ENCODE measurements at places on chromosomes 6 and 20. TPM values are rescaled to one million over a fixed set of nuclear protein-coding genes. Genes with fewer than 3 reads are reported as not detected.

Gene C4A
- 6.7 TPM for total RNA-seq

Gene TULP4
- 85.2 TPM for total RNA-seq

Gene SLC4A11
- 2.0 TPM for total RNA-seq

Gene KCNK5
- 0.20 TPM for total RNA-seq

Gene FBXO30
- total RNA-seq: 8.6 TPM

Gene OPRM1
- total RNA-seq: not detected

Gene CRISP2
- not detected for total RNA-seq

Gene GJA10
- not detected for total RNA-seq

DNA sequence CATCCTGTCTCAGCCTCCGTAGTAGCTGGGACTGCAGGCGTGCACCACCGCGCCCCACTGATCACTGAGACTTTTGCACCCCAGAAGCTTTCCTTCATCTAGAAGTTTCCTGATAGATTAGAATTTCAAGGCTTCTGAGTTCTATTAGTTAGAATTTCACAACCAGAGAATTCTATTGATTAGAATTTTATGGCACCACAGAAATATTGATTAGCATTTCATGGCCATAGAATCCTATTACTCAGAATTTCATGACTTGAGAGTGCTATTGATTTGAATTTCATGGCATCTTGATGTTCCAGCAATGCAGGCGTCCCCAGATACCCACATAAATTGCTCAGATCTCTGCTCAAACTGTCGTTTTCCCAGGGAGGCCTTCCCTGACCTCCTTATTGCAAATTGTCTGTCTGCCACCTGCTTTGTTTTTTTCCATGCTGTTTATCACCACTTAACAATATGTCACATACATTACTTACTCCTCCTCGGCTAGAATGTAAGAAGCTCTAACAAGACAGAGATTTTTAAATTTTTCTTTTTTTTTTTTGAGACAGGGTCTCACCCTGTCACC is 16.9 kb upstream of the CBFA2T2 start:
- H3K4me1 ChIP-seq: no peaks in the 10 kb centered on the region
- H3K4me3 ChIP-seq: no peak overlapping the region
- no peaks in the 10 kb centered on the region for H3K36me3 ChIP-seq

DNA sequence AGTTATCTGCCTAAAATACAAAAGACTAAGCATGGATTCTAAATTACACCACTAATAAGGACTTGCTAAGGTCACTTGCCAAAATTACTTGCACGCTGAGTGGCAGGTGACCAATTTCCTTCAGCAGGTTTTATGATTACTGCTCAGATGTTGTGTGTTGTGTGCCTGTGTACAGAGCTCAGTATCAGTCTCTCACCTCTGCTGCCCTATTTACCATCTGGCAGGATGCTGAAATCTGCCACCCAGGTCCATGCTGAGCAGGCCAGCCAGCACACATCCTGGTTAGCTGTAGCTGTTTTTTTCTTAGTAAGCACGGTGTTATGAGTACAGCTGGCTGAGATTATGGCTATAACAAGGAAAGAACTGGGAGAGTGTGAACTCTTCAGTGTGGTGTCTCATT is 34.0 kb downstream of the ELOVL4 start:
- no peaks in the 10 kb centered on the region for H3K36me3 ChIP-seq
- H3K4me1 ChIP-seq: peaks cover 23% of the 10 kb centered on the region
- no peaks in the 10 kb centered on the region for H3K27me3 ChIP-seq
- H3K27ac ChIP-seq: no peak overlapping the region
- no peak for DNase-seq

- peaks cover 8% of the 10 kb centered on the region for H3K4me1 ChIP-seq
- no peak for DNase-seq
- no peaks in the 10 kb centered on the region for H3K27me3 ChIP-seq
- no peak overlapping the region for H3K4me3 ChIP-seq
- H3K27ac ChIP-seq: no peak overlapping the region
These were observed 42.0 kb downstream of the SOBP start for GRCh38 chr6:107531868-107532267.

DNA sequence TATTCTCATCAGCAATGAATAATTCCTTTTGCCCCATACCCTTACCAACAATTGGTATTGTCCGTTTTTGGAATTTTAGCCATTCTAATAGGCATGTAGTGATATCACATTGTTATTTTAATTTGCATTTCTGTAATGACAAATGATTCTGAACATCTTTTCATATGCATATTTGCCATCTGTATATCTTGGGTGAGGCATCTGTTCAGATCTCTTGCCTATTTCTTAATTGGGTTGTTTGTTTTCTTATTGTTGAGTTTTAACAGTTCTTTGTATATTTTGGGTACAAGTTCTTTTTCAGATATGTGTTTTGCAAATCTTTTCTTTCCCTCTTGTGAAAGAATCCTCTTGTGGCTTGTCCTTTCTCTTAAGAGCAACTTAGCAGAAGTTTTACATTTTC is 69.6 kb downstream of the ZNF292 start:
- no peak overlapping the region for H3K27ac ChIP-seq
- no peaks in the 10 kb centered on the region for H3K4me1 ChIP-seq
- no peak overlapping the region for H3K4me3 ChIP-seq
- no peak for DNase-seq
- no peaks in the 10 kb centered on the region for H3K36me3 ChIP-seq

DNA sequence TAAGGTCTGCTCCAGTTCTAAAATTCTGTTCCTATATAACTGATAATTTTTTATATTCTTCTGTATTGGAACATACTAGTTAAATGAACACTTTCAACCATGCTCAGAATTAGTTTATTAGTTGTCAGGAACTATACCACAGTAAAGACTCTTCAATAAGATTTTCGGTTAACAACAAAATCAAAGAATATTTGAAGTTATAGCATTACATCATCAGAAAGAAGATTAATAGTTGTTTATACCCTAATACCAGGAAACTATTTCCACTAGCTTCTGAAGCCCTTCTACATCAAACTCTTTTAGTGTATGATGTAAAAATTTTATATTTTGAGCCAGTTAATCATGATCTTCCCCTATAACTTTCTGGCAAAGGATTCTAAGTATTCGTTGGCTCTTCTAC is 6.6 kb downstream of the CALHM4 start:
- DNase-seq: no peak
- H3K4me3 ChIP-seq: no peak overlapping the region
- H3K4me1 ChIP-seq: no peaks in the 10 kb centered on the region
- H3K27ac ChIP-seq: no peak overlapping the region

DNA sequence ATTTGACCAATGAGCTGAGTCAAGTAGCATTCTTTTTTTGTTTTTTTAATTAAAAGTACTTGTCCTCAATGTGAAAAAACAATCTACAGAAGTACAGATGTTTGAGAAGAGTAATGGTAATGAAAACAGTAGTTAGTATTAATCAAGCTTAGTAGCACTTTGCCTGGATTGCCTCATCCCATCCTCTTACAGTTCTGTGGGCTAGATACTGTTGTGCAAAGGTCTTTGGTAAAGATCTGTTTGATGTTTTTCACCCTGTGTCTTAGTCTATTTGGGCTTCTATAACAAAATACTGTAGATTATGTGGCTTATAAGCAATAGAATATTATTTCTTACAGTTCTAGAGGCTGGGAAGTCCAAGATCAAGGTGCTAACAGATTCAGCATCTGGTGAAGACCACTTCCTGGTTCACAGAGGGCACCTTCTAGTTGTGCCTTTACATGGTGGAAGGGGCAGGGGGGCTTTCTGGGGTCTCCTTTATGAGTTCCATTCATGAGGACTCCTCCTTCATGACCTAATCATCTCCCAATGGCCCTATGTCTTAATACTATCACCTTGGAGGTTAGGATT is 84.3 kb downstream of the SHLD1 start:
- H3K4me1 ChIP-seq: peaks cover 7% of the 10 kb centered on the region
- H3K36me3 ChIP-seq: no peaks in the 10 kb centered on the region
- DNase-seq: no peak

DNA sequence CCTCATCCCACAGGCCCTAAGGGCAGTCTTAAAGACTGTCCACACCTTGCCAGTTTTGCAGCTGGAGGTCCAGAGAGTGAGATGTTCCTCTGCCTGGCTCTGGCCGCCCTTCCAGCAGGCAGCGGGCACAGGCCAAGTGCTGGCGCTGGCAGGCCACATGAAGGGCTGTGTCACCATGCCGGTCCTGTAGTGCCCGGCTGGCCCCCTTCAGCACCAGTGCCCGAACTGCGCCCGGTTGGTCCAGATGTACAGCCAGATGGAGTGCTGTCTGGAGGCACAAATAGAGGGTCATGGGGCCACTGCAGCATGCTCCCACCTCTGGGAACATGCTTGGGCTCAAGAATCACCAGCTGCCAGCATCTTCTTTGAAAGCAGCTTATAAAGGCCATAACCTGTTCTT is 3.8 kb downstream of the NFKBIE start:
- peaks cover 26% of the 10 kb centered on the region for H3K4me1 ChIP-seq
- no peak overlapping the region for H3K27ac ChIP-seq
- H3K4me3 ChIP-seq: no peak overlapping the region
- no peak for DNase-seq

DNA sequence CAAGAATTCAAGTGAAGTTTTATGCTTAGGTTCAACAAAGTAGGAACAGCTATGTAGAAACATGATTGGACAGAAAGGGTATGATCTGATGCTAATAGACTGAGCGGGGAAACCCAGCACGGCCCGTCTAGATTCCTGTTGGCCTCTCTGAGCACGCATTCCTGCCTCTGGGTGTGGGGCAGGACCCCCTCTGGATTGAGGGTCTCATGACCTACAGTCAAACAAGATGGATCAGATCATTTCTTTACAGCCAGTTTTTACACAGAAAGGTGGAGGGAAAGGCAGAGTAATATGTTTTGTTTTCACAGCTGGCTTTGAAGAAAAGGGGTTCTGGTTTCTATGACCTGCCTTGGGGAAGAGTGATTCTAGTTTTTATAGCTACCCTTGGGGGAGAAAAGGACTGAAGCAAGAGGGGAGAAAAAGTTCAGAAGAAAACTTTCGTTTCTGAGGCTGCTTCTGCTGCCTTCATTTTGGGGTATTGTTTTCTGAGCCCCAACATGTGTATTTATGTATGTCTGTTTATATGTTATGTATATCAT is 99.6 kb upstream of the SLC22A16 start:
- H3K27ac ChIP-seq: no peak overlapping the region
- no peaks in the 10 kb centered on the region for H3K4me1 ChIP-seq
- no peaks in the 10 kb centered on the region for H3K27me3 ChIP-seq
- no peak overlapping the region for H3K4me3 ChIP-seq

DNA sequence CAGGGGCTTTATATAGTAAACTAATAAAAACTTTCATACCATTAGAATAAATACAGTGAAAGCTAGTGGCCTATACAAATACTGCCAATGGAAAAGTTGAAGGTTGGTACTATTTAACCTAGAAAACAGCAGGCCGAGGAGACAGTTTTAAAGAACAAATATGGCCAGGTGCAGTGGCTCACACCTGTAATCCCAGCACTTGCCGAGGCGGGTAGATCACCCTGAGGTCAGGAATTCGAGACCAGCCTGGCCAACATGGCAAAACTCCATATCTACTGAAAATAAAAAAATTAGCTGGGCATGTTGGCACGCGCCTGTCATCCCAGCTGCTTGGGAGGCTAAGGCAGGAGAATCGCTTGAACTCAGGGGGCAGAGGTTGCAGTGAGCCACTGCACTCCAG is 24.8 kb downstream of the GLYATL3 start:
- no peaks in the 10 kb centered on the region for H3K27me3 ChIP-seq
- no peaks in the 10 kb centered on the region for H3K36me3 ChIP-seq
- H3K4me3 ChIP-seq: no peak overlapping the region
- no peak overlapping the region for H3K27ac ChIP-seq
- no peaks in the 10 kb centered on the region for H3K4me1 ChIP-seq

DNA sequence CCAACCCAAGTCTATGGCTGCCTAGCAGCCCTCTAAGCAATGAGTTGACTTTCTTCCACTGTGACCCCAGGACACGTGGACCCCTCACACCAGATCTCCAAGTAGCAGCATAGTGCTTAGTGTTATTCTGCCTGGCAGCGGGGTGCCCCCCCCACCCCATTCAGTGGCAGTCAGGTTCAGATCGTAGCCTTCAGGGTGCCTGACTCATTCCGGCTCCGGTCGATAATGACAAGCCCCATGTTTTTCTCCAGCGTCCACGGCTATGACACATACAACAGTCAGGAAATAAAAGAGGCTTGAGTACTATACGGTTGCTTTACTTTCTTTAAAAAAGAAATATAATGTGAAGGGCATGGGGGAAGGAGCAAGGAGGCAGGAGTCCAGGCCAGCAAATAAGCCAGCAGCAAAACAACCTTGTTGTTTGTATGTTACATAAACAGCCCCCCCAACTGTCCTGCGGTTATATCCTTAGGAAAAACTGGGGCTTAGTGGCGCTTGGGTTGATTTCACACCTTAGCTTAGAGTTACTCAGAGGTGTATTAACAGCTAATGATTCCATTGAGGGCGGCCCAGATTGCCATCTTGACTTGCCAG is 23.1 kb downstream of the GNAS start:
- H3K4me1 ChIP-seq: no peaks in the 10 kb centered on the region
- no peaks in the 10 kb centered on the region for H3K36me3 ChIP-seq
- no peak overlapping the region for H3K27ac ChIP-seq
- H3K4me3 ChIP-seq: no peak overlapping the region
- DNase-seq: no peak
- no peaks in the 10 kb centered on the region for H3K27me3 ChIP-seq

- no peaks in the 10 kb centered on the region for H3K36me3 ChIP-seq
- H3K27me3 ChIP-seq: no peaks in the 10 kb centered on the region
- no peak overlapping the region for H3K27ac ChIP-seq
- H3K4me3 ChIP-seq: no peak overlapping the region
These were observed 92.9 kb downstream of the SHLD1 start for GRCh38 chr20:5843054-5843592.

DNA sequence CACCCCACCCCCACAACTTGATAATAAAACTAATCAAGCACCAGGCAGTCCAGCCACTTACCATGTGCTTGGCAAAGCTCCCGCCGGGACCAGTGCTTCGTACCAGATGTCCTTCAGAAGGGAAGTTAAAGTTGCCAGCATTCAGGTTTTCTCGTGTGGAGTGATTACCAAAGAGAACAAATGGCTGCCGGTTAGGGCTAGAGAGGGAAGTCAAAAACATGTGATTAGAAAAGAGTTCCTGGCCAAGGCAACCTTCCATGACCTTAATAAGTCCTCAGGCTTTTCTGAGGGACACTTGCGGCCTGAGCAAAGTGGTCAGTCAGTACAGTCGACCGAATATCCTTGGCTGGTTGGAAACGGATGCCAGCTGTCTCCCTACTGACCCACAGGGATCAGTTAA is 67.0 kb downstream of the DNAAF9 start:
- DNase-seq: peak; percentile 53
- H3K27ac ChIP-seq: no peak overlapping the region
- H3K4me3 ChIP-seq: no peak overlapping the region

GRCh38 chr20:47783828-47784598 is 1.3 kb downstream of the SULF2 start:
- peaks cover 35% of the 10 kb centered on the region for H3K27me3 ChIP-seq
- no peak for DNase-seq
- H3K27ac ChIP-seq: peak overlapping the region; percentile 41
- no peaks in the 10 kb centered on the region for H3K36me3 ChIP-seq

DNA sequence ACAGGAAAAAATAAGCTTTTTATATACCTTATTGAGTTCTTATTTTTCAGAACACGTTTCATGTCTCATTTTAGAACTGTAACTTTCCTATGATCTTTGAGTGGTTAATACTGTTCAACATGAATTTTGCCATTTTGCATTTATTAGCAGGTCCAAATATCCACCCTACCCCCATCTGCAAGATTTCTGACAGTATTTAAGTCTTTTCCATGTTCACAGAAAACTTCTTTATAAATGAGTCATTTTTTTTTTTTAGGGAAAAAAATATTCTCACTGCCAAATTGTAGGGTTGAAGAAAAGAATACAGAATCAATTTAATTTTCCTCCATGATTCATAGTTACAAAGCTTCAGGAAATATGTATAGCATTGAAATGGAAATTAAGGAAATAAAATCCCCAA is 101.8 kb downstream of the COL21A1 start:
- no peaks in the 10 kb centered on the region for H3K27me3 ChIP-seq
- no peaks in the 10 kb centered on the region for H3K36me3 ChIP-seq
- H3K27ac ChIP-seq: no peak overlapping the region
- H3K4me1 ChIP-seq: no peaks in the 10 kb centered on the region
- H3K4me3 ChIP-seq: no peak overlapping the region
- DNase-seq: no peak

Data from gastrocnemius medialis (tissue), 4 donors.